ENCODE measurements at places on chromosomes 7 and 10. TPM values are rescaled to one million over a fixed set of nuclear protein-coding genes. Genes with fewer than 3 reads are reported as not detected.

- DNase-seq, result peak; percentile 18
Measured at GRCh38 chr10:117374506-117375359, 507 bp downstream of the PDZD8 start.

The TBATA gene
- not detected for polyA plus RNA-seq

The KCNMA1 gene
- polyA plus RNA-seq, result 4.3 TPM

- no peak for DNase-seq
Measured at GRCh38 chr10:111323389-111323966, 246.6 kb downstream of the ADRA2A start.

The CTAGE8 gene
- 2.1 TPM for polyA plus RNA-seq

GRCh38 chr10:27741173-27742091 lies 4.2 kb downstream of the MKX start:
- DNase-seq, result no peak

DNA sequence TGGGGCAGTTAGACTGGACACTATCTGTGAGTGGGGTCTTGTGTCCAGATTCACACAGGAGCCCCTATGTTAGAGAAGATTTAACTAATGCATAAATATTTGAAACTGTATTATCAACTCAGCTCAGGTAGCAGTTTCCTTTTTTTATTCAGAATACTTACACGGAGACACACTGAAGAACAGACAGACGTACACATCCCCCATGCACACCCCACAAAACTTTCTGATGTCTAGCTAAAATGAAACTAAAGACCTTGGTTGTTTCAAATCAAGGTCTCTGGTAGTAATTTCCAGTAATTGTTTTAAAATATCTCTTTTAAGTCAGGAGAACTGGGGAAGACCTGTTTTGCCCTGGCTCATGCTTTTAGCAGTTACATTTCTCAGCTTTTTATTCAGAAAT lies 55.7 kb upstream of the PRKCQ start:
- no peak for DNase-seq

DNA sequence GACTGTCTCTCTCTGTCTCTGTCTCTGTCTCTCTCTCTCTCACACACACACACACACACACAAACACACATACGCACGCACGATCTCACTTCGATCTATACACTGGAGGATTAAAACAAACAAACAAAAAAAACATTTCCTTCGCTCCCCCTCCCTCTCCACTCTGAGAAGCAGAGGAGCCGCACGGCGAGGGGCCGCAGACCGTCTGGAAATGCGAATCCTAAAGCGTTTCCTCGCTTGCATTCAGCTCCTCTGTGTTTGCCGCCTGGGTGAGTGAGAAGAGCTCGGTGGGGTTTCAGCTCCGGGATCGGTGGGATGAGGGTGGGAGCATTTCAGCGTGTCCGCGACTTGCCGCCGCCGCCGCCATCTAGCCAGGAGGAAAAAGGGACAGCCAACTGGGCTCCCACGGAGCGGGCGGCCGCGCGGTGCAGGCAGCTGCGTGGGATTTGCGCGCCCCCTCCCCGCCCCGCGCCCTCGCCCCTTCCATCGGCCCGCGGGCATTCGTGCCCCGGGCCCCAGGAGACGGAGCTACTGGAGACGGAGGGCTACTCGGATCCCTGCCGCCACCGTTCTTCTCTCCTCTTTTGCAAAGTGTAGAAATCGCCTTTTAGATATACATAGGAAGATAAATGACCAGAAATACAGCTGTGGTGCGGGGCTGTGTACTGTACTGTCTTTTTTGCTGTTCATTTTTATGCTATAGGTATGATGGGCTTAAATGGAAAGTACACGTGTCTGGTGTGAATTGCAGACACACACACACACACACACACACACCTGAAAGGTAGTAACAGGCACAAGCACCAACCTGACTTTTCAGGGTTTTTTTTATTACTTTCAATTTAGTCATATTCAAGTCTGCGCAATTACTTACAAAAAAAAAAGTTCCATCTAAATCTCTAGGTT lies 581 bp downstream of the PTPRZ1 start:
- DNase-seq, result peak; percentile 73

DNA sequence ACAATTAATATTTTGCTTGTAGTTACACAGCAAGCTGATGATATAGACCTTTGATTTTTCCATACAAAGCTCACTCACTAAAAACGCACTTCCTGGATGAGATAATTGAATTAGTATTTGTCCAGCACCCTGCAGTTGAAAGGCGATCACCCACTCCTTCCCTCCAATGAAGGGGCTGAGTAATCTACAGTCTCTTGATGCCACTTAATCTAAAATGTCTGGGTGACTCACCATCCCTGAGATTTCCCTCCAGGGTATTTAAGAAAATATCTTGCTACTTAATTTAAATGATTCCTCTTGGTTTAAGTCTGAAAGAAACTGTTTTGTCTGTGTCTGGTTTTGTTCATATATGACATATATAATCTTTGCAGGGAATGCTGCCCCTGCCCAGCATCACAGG lies 515.3 kb downstream of the GRID1 start:
- DNase-seq, result peak; percentile 85

The FGFBP3 gene
- 0.42 TPM for polyA plus RNA-seq

- no peak for DNase-seq
Measured at GRCh38 chr10:106795619-106796018, 368.9 kb downstream of the SORCS1 start.

DNA sequence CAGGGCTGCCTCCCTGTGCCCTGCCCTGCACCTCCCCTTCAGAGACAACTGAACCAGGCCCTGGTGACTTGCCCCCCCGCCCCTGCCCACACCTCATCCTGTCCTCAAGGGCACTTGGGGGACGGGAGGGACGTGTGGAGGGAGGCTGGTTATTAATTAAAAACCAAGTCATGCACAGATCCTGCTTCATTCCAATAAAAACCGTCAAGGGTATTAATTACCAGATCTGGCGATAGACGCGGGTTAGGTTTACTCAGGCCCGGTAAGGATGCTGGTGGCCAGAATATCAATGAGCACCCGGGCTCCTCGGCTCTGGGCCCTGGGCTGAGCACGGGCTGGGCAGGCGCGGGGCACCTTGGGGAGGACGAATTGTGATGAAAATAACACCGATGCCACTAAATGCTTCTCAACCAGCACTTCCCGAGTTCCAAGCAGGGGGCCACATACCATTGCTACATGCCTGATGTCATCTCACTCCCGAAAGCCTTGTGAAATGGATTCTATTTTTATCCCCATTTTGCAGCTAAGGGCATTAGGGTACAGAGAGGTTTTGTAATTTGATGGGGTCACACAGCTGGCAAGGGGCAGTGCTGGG lies 24.5 kb upstream of the GTF2IRD1 start:
- no peak for DNase-seq

DNA sequence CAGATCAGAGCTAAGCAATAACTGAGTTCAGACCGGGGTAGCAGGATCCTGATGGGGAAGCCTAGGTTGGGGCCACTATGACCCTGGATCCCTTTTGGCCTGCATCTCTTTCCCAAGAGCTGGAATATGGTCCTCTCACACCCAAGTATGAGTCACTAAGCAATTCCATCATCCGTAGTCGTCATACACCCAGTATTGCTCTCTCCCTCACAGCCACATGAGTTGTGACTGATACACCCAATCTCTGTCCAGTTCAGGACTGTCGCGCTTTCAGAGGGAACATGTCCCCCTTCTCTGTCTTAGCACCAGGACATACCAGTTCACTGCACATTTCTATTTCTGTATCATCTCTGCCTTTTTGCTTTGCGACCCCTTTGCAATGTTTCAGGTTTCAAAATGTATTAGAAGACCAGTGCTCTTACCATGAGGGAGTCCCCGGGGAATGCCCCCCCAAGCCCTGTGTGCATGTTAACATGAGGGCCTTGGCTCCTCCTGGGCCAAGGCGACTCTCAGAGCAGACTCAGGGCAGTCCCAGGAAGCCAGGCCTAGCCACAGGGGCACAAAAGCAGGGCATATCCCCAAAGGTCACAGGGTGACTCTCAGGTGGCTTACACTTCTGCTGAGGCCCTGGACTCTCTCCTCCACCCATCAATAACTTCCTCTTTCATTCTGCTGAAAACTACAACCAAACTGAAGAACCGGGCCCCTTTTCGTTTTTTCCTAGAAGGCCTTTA lies 75.3 kb upstream of the SAMD8 start:
- DNase-seq, result peak; percentile 10

- no peak for DNase-seq
Measured at GRCh38 chr7:139541600-139542307, 18.3 kb downstream of the CLEC2L start.

DNA sequence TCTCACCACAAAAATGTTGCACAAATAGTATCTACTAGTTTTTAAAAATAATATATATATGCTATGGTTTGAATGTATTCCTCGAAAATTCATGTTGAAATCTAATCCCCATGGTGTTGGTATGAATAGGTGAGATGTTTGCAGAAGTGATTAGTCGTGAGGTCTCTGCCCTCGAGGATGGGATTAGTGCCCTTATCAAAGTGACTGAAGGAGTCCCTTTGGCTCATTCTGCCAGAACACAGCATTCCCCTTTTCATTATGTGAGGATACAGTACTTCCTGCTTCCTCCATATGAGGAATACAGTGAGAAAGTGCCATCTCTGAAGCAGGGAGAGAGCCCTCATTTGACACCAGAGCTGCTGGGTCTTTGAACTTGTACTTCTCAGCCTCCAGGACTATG lies 777.5 kb upstream of the LRRTM3 start:
- no peak for DNase-seq

- no peak for DNase-seq
Measured at GRCh38 chr10:111944331-111944730, 239.2 kb downstream of the GPAM start.

- DNase-seq, result no peak
Measured at GRCh38 chr7:18590241-18590640, 94.7 kb downstream of the HDAC9 start.

Data from foreskin keratinocyte (primary cell).